Activated T-cell treated with anti-CD3 and anti-CD28 coated beads, Interleukin-2, amount 50 U/mL, for 48 hours (primary cell): ENCODE measurements at places on chromosomes 7 and 10.

DNA sequence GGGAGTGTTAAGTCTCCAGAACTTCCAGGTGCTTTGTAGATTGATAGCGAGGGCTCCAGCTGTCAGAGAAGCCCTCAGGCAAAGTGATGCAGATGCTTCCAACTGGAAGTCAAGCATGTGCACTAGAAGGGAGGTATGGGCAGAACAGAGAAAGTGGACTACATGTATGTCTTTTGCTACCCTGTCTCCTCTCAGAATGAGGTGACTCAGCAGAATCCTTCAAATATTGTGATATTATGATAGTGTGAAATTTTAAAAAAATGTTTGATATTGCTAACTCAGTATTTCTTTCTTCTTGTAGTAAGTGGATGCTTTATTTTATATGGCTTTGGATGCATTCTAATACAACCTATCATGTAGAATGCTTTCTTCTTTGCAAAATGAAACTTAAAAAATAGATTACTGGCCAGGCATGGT is 138.9 kb upstream of the SVIL start:
- no peak for DNase-seq

GRCh38 chr7:76423666-76424412 is 911 bp upstream of the ZP3 start:
- no peak for DNase-seq

- DNase-seq = no peak
Measured at GRCh38 chr7:12951397-12951801, 264.0 kb downstream of the ARL4A start.

DNA sequence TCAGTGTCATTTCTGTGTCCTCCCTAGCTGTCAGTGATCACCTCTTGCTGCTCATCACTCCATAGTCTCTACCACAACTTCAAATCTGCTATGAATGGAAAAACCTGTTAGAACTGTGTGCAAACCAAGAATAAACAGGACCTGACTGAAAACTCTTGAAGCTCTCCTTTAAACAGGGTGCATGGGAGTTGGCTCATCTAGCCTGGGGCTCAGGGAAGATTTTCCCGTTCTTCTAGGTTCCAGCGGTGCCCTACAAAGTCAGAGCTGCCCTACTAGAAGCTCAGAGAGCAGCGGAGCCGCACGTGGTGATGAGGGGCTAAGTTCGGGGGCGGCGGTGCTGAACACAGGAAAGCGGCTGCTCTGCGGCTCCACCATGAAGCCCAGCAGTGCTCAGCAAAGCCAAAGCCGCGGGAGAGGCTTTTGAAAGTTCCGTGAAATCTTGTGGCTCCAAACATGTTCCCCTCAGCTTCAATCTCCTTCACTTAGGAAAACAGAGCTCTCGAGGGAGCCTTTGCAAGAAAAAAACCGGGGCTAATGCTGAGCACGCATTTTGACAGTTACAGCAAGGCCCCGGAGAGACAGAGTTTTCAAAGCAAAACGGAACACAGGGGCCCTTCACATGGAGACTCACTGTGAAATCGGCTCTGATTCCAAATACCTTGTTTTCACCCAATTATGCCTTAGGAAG is 30.5 kb downstream of the RGS10 start:
- no peak for DNase-seq

DNA sequence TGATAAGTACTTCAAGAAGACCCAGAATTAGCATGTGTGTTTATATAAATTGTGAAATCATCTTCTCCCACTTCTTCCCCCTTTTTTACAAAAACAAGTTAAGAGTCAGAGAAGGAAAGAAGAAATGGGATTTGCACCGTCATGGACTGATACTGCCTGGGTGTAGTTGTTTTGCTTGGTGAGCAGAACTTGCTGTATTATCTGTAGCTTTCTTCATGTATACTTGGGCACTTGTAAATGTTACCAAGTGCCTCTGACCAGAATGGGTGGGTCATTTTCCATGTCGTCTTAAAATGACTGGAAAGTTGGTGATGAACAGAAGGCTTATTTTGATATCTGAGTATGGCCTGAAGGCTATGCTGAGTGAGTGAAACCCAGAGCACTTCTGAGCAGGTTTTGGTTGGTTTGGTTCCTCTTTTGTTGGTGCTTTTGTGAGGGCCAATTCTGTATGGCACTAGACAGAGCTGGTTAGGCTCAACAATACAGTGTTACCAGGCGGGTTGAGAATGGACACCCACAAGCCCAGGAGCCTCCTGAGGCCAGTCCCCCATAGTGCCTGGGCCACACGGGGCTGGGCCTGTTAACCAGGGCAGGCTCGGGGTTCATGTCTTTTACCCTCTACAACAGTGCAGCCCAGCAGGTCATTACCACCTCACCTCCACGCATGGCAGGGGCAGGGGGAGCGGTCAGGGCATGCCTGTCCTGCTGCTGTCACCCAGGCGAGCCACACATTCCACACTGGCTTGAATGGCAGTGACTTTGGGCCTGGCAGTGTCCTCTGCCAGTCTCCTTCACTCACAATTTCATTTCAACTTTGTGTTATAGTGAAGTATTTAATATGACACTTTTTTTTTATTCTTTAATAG is 115.1 kb downstream of the CCNY start:
- no peak for DNase-seq

DNA sequence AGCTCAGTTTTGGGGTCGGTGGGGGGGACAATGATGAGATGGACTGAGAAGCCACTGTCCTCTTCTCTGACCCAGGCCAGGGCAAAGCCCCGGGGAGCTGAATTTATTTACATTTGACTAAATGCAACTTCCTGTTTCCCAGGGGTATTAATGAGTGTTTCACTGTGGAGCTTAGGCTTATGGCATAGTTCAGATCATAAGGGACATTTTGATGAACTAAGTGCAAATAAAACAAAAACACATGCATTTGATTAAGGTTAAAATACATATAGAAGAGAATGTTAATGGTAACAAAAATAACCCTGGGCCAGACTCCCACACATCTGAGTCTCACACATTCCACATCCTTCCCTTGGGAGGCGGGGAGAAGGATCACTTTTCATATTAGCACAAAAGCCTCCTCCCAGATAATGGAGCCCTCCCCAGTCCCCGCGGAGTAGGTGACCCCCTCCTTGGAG is 320.6 kb downstream of the FRMD4A start:
- no peak for DNase-seq

- peak; percentile 84 for DNase-seq
Measured at GRCh38 chr10:32256613-32257437, 90.1 kb downstream of the EPC1 start.

DNA sequence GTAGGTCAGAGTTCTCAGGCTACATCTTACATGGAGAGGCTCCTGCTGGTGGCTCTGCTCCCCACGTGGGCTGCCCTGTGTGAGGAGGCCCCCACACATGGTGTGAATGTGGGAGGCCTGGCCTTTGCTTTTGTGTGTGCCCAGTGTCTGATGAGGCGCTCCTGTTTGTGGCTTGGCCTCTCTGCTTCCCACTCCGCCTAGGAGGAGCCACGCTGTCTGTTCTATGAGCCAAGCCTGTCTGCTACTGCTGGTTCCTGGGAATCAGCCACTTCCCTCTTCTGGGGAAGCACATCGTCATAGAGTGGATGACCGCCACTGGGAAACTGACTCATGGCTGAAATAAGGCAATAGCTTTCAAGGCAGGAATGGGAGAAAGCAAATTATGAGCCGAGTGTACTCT is 87.1 kb downstream of the CYP26A1 start:
- no peak for DNase-seq

DNA sequence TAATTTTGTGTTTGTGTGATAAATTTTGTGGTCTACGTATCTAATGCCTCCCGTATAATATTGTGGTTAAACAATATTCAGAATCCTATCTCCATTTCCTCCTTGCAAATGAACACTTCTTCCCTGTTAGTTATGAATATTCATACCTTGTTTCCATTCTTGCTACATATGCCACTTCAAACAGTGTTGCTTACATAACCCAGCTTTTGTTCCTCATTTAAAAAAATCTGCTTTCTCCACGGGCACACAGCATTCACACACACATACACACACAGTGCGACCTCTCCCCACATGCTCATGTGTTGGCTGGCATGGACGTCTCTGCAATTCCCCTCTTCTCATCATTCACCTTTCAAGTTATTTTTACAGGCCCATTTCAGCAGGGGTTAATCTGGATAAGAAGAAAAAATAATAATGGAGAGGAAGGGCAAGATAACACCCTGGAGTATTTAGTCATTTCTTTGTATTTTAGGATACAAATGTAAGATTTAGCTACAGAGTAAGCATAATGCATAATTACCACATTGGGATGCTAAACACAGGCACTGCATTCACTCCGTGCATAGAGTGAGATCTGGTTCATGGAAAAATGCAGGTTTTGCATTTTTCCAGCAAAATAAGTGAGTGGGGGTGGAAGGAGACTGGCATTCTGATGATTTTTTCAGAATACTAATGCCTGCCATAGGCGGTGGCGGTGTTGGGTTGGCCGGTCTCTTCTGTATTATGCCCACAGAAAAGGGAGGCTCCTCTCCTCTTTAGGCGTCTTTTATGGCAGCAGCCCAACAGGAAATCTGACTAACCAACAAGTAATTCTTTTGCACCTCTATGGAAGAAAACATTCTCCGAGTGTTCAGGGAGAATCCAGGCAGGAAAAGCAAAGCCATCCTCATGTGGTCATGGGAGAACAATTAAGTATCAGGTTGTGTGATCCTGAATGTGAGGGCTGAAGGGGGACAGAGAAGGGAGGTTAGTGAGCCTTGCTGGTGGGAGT is 31.7 kb upstream of the ELMO1 start:
- DNase-seq = no peak

- no peak for DNase-seq
Measured at GRCh38 chr7:107291434-107291833, 122.6 kb downstream of the HBP1 start.

- DNase-seq = no peak
Measured at GRCh38 chr10:45379891-45380540, 6.0 kb downstream of the ALOX5 start.

DNA sequence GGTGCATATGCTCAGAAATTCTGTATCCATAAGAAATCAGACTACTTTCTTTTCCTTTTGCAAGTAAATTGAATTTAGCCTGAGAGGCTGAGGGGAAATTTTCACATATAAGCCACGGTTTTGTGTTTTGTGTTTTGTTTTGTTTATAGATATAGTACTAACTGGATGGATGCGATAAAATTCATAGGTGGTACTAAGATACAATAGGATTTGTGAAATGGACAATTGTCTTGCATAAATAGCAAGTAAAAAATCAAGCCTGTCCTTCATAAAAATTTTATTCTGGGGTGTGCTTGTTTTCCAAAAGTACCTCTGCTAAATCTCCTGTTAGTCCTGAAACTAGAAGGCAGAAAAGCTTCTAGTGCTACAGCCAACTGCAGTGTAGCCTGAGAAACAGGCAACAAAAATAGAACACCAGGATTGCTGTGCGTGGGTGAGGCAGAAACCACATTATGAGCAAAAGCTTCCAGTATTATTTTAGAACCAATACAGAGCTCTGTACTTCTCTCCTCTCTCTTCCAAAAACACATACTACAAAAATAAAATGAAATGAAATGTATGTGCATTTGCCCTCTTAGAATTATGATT is 634 bp upstream of the HDAC9 start:
- peak; percentile 18 for DNase-seq

DNA sequence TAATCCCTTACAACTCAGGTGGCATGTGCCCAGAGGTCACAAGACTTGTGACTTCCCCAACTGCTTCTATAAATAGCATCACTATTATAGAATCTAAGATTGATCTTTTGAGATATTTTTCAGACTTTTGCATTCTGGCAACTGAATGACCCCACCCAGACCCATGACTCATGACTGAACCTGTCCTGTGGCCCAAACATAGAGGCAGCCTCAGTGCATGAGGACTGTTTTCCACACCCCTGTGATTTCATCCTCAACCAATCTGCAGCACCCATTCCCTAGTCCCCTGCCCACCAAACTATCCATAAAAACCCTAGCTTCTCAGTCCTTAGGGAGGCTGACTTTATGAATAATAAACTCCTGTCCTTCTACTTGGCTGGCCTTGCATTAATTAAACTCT is 84.5 kb downstream of the MICU1 start:
- no peak for DNase-seq

- DNase-seq = no peak
Measured at GRCh38 chr7:55206235-55207029, 158.7 kb upstream of the LANCL2 start.

- DNase-seq = no peak
Measured at GRCh38 chr10:33136271-33136670, 178.2 kb upstream of the ITGB1 start.

DNA sequence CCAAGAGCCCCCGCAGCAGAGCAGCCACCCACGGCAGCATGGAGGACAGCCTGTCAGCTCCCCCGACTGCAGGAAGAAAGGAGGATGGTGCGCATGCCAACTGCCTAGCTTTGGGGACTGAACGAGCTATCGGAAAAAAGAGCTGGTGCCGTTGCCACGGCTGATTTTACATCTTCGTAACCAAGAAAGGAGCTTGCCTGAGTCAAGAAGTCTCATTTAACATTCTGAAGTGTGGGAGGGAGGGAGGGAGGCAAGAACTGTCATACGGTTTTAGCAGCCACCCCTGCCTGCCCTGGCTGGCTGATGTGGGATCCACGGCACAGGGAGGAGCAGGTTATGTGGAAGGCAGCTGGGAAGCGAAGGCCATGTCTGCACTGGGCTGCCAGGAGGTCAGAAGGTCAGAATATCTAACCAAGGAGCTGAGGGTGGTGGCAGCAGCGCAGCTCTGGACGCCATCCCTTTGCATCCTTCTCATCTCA is 74.7 kb upstream of the CAMK2B start:
- DNase-seq = peak; percentile 9

DNA sequence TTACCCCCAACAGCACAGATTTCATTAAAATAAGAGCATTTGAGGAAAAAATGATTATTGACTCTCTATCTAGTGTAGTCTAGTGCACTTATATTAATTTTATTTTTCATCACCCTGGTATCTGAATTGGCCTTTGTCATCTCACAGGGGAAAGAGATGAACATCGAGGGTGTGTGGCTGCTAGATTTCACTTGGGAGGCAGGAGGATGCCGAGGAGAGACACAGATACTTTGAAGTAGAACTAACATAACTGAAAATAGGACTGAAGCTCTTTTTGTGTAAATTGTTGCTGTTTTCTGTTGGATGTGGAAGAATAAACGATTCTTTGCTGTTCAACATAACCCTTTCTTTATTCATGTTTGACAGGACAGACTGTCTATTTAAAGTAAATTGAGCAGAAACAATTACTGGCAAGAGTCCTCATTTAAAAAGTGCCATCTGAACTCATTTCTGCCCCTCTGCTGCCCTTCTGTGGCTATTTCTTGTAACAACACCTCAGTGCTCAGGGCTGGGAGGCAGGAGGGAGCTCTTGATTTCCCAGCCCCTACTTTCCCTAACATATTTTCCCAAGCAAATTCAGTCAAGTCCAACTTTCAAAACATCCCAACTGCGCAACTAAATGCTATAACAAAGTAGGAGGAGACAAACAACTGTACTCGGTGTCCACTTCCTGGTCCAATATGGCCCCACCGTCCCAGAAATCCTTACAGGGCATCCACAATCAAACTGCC is 15.6 kb downstream of the LYZL1 start:
- peak; percentile 39 for DNase-seq

GRCh38 chr7:46720761-46721160 is 799.7 kb upstream of the IGFBP3 start:
- no peak for DNase-seq

GRCh38 chr7:120628251-120628650 is 229.7 kb downstream of the TSPAN12 start:
- no peak for DNase-seq
